ENCODE measurements at places on chromosomes 13 and 19.
A peak's percentile ranks its signal among the peaks of the same experiment; 100 is the strongest.

DNA sequence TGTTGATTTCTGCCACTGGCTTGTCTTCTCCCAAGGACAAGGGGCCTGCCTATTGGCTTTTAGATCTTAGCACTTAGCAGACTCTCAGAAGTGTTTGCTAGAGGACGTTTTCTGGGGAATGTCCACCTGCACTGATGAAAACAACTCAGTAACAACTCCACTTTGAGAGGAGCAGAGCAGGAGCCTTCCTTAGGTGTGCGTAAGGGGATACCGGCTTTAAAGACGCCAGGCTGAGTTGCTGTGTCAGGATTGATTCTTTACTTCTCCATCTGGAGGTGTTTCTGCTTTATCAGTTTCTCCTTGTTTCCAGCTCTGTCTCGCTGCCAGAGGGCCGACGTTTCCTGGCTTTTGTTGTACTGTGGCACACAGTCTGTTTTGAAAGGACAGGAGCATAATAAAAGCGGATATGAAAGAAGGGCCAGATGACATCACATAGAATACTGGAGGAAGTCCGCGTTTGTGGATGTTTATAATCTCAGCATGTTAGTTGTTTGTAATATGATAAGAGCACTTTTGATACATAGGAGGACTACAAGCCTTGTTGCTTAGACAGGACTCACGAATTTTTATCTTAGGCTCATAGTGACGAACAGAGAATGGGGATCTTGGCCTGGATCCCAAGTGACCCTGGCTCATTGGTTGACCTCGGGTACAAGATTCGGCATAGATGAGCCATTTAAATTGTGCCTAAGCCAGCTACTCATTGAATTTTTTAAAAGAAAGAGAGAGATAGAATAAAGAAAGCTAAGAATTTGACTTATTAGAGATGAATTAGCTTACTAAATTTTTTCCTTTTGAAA, 34.6 kb downstream of the COL4A2 start:
- no peak for DNase-seq

DNA sequence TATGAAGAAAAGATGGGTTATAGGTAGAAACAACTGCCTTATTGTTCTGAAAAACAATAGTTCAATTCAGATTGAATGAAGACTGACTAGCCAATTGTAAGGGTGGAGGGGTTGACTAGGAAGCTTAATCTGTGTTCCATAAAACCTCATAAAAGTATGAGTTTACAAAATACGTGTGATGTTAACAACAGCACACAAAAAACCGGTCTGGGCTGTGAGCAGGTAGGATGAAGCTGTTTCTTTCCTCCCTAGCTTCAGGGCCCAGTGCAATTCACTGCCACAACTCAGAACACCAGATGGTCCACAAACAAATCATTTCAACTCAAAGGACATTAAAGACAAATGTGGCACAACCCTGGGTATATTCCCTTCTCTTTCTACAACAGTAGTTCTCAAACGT, 3.2 kb downstream of the OXGR1 start:
- DNase-seq = no peak

DNA sequence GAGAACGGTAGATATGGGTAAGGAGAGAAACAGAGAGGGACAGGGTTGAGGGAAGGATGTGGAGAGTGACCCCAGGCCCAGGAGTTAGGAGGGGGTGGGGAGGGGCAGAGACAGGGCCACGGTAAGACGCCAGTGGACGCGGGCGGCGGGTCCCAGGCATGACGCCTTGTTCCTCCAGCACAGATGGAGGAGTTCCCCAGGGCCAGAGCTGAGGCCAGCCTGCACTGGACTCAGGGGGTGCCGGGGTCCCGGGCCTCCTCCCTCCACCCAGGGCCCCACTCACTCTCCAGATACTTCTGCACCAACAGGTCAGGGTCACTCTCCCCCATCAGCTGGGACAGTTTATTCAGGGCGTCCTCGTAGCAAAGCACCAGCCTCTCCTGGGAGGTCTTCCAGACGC, 22.0 kb upstream of the EMP3 start:
- no peak for DNase-seq

- DNase-seq = no peak
These were observed 11.9 kb upstream of the ZNF57 start for GRCh38 chr19:2888731-2889224.

DNA sequence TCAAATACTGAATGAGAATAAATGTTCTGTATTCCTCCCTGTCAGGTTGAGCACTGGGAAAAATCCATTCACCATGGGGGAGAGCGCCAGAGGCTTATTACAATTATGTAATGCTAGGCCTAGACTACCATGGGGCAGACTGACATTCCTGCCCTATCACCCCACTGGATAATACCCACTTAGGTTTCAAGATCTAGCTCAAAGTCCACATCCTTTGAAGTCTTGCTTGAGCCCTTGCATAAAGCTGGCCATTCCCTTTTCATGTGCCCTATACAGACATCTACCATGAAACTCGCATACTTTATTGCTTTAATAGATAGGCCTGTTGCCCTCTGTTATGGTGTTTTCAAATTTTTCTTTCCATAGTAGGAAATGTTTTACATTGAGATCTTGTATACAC, 149.3 kb downstream of the RGCC start:
- no peak for DNase-seq

GRCh38 chr13:40974460-40975407, 44.4 kb downstream of the ELF1 start:
- no peak for DNase-seq

GRCh38 chr19:6593651-6594416, 2.9 kb upstream of the CD70 start:
- DNase-seq = no peak

DNA sequence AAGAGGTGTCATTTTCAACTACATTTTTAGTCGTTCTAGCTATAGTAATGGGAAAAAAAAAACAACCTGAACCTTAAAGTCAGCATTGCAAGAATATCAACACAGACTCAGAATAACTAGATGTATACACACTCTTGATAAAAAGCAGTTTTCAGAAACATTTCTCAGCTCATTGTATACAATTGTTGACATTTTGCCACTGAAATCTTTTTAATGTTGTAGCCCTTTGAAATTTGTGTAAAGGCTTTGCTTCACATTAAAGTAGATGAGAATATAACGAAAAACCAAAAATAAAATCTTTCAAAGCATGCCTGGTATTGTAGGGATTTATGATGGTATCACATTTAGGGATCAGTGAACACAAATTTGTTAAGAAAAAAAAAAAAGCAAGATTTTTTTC, 87.2 kb upstream of the SLC10A2 start:
- DNase-seq = no peak

- peak; percentile 81 for DNase-seq
These were observed 30.2 kb upstream of the NANOS3 start for GRCh38 chr19:13846557-13847406.

DNA sequence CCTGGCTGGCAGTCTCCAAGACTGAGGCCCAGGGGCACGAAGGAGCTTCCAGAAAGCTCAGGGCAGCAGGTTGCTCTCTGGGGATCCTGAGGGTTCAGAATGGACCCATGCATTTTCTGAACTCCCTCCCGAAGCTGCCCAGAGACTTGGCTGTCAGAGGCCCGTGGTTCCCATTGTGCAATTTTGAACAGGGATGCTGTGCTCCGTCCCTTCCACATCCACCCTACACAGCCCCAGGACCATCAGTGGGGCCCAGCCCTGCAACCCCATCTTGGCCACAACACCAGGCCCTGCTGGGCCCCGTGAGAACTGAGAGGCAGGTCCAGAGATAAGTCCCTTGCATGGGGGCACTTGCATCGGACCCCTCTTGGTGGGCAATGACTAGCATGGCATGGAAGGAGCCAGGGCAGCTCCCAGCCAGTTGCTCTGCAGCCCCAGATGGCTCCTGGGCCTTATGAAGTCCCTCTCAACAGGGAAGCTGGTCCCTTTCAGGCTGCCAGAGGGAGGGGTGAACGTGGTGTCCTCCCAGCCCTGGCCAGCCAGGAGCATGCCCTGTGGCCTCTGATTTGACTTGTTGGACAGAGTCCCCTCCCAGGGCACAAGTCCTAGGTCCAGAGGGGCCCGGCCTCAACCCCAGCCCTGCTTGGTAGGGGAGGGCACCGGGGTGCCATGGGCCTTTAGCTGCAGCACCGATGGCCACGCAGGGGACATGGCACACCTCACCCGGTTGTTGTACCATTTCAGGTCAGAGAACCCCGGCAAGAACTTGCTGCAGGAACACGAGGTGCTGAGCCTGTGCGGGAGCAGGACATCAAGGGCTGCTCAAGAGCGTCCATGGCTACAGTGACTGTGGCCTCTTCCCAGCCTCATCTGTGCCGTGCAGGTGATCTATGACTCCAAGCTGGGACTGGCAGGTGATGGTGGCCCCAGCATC, 17.3 kb upstream of the ZNF14 start:
- no peak for DNase-seq
